Muscle of arm (tissue), 14 donors: ENCODE measurements at places on chromosomes 13 and 19. TPM values are rescaled to one million over a fixed set of nuclear protein-coding genes. Genes with fewer than 3 reads are reported as not detected.

The PTH2 gene
- not detected for polyA plus RNA-seq

The SIGLEC5 gene
- polyA plus RNA-seq: 1.9 TPM

The ING1 gene
- polyA plus RNA-seq: 10.2 TPM

The ACER1 gene
- polyA plus RNA-seq: 0.14 TPM

The NUP58 gene
- polyA plus RNA-seq: 34.8 TPM

The ELAVL3 gene
- polyA plus RNA-seq: 0.36 TPM

The SGCG gene
- polyA plus RNA-seq: 62.0 TPM

The PTPRH gene
- 0.24 TPM for polyA plus RNA-seq

The ZNF814 gene
- polyA plus RNA-seq: 38.2 TPM

The DPP9 gene
- 20.9 TPM for polyA plus RNA-seq

The ZNF460 gene
- polyA plus RNA-seq: 5.7 TPM

The UBE2S gene
- 29.9 TPM for polyA plus RNA-seq

The GIPC3 gene
- polyA plus RNA-seq: 1.5 TPM

The DMKN gene
- not detected for polyA plus RNA-seq

The ZSCAN5C gene
- polyA plus RNA-seq: not detected

The CERS1 gene
- 30.5 TPM for polyA plus RNA-seq

The TSKS gene
- polyA plus RNA-seq: not detected

The CAMSAP3 gene
- 0.90 TPM for polyA plus RNA-seq
